ENCODE measurements at places on chromosomes 7 and 10.

DNA sequence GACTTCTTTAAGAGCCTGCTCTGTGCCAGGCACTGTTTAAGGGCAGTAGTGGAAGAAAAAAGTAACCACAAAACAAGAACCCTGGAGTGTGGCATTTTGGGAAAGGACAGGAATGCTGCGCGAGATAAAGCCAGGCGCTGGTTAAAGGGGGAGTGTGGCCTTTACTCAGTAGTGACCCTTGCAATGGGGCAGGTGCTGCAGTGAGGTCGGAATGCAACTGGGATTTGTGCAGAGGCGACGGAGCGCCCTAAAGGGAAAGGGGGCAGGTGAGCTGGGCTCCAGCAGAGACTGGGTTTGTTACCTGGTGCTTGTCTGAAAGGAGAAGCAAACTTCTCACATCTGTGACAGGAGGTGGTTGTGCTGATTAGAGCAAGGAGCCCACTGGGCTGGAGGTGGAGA lies 263.6 kb downstream of the ACTR3B start:
- DNase-seq = no peak

- no peak for DNase-seq
These were observed 96.1 kb downstream of the ADCY1 start for GRCh38 chr7:45670227-45670626.

DNA sequence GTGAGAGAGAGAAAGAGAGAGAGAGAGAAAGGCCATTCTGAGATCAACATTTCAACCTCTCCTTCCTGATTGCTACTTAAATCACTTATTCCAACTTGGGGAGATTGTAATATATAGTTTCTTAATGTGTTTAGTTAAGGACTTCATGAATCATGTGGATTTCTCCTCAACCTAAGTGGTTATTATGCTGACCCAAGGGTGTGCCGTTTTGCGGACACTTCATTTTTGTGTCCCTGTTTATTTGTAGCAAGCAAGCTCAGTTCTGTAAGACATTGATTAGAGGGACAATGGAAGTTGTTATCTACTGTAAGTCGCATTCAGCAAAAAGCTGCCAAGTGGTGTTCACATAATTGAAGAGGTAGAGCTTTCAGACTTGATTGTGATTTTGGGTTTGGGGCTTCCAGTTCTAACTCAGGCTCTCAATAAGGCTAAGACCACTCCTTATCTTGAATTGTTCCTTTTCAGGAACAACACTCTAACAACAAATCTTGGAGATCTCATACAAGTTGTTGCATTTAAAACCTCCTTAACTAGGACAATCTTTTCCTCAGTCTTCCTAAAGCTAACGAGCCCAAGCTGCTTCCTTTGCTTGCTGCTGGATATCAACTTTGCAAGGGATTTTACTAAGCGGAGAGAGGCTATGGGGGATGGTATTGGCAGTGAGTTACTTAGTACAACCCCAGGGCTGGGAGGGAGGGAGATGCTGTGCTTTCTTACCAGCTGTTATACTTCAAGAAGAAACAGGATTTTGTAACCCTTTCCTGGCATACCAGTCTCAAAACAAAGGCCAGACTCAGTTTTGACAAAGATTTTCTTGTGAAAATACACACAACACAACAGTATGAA lies 19.8 kb upstream of the COL1A2 start:
- no peak for DNase-seq

- DNase-seq = no peak
These were observed 147.2 kb upstream of the FAM171A1 start for GRCh38 chr10:15518250-15518649.

Measured in CD4-positive, alpha-beta memory T cell (primary cell).